ENCODE measurements at places on chromosomes 1 and 21.

DNA sequence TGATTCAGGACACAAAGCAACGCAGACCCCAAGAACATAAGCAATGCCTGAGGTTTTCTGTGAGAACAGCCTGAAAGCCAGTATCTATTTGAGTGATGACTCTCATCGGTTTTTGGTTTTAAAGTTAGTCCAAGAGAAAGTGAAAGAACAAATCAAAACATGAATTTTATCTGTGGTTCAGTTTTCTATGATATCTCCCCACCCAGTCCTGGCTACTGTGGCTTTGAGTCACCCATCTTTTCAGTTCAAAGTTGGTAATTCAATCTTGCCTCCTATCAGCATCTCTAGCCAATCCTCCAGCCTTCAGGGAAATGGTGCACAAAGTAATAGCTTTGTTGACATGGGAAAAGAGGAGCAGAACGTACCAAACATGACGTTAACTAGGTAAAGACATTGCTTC lies 40.5 kb upstream of the KRTAP19-8 start:
- no peak for DNase-seq

- DNase-seq, result no peak
Measured at GRCh38 chr1:182035097-182035770, 26.3 kb downstream of the ZNF648 start.

- no peak for DNase-seq
Measured at GRCh38 chr1:201015551-201016091, 7.9 kb downstream of the KIF21B start.

- no peak for DNase-seq
Measured at GRCh38 chr1:208449951-208450350, 205.8 kb upstream of the PLXNA2 start.

DNA sequence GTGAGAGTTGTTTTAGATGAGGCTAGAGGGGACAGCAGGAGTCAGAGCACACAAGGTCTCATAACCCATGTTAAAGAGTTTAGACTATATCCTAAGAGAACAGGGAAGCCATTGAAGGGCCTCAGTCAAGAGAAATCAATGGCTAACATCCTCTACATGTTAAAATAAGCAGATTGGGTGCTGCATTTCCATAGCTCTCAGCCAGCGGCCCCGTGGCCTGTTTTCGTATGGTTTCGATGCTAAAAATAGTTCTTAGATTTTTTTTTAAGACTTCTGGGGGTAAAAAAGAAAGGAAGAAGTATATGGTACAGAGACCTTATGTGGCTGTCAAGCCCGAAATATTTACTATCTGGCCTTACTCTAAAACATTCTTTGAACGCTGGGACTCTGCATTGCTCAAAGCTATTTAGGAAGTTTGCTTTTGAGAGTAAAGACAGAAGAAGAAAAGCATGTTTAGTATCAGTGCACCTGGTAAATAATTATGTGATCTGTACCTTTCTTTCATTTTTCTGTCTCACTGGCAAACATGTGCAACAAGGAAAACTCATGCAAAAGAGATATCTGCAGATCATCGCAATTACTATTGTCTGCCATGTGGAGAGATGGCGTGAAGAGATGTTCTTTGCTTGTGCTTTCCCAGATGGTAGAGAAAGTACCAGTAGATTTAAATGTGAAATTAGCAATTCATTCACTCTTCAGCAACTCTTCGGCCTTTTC lies 8.4 kb downstream of the PDIK1L start:
- DNase-seq, result no peak

DNA sequence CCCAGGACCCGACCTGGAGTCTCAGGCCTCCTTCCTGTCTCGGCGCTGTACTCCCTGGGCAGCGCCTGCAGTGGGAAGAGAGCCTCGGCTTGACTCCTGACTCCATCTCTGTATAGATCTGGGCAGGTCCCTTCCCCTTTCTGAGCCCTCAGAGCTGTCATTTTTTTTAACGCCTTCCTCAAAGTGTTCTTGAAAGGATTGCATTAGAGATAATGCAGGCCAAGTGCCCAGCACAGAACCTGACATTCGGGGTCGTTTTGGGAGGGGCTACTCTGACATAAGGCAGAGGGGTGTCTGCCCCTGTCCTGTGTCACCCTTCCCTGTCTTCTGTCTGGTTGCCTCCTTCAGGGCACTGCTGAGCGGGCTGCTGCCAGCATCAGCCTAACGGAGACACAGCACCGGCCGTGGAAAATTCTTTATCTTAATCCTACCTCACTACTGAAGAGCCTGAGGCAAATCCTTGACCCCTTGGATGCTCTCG lies 271.6 kb downstream of the TRABD2B start:
- no peak for DNase-seq

All from glomerular endothelial cell (primary cell).